ENCODE measurements at places on chromosomes 3 and 15.
A peak's percentile ranks its signal among the peaks of the same experiment; 100 is the strongest.

DNA sequence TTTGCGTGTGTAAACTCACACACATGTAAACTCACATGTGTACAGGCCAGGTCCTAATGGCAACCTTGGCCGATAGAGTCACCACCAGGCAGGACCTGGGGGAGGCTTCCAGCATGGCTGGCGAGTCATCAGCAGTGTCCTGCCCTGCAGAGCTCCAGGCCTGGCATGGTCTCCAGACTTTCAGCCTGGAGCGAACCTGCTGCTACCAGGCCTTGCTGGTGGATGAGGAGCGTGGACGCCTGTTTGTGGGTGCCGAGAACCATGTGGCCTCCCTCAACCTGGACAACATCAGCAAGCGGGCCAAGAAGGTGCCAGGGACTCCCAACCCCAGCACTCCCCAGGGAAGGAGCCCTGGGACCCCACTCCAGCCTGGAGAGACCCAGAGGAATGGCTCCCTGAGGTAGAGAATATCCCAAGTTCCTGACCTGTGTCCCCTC, 1.0 kb downstream of the SEMA3B start:
- DNase-seq = no peak
- peaks cover 16% of the 10 kb centered on the region for H3K4me1 ChIP-seq
- H3K4me3 ChIP-seq = no peak overlapping the region
- H3K27me3 ChIP-seq = peaks cover 22% of the 10 kb centered on the region

DNA sequence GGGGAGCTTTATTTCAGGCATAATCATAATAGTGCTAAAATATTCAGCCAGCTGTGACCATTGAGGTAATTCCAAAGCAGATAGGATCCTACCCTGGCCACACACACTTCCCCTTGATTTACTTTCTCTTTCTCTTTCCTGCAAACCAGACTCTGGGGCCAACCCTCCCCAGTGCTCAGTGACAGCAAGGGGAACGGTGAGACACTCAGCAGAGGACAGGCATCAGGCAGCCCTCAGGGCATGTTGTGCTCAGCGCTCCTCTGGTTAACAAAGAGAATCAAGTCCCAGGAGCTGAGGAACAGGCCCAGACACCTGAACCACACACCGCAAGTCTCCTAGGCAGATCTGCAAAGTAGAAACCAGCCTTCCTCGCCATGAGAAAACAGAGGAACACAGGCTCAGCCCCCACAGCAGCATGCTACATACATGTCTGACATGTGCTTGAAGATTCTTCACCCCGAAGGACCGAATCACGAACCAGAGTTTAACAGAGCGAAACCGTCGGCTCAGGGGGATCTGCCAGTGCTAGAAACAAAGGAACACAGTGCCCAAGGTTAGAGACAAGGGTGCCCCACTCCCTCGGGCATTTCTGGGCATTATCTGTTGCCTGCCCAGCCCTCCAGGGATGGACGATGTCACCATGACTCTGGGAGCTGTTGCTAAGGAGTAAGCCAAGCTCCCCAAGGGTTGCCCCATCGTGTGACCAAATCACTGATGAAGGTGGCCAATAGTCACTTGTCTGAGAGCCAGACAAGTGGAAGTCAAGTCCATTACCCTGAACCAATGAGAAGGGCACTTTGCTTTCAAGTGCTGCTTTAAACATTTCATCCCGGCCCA, 17.5 kb downstream of the HDC start:
- H3K4me1 ChIP-seq = peaks cover 22% of the 10 kb centered on the region
- peak; percentile 44 for DNase-seq
- peaks cover 5% of the 10 kb centered on the region for H3K36me3 ChIP-seq
- H3K27ac ChIP-seq = peak overlapping the region; percentile 96

DNA sequence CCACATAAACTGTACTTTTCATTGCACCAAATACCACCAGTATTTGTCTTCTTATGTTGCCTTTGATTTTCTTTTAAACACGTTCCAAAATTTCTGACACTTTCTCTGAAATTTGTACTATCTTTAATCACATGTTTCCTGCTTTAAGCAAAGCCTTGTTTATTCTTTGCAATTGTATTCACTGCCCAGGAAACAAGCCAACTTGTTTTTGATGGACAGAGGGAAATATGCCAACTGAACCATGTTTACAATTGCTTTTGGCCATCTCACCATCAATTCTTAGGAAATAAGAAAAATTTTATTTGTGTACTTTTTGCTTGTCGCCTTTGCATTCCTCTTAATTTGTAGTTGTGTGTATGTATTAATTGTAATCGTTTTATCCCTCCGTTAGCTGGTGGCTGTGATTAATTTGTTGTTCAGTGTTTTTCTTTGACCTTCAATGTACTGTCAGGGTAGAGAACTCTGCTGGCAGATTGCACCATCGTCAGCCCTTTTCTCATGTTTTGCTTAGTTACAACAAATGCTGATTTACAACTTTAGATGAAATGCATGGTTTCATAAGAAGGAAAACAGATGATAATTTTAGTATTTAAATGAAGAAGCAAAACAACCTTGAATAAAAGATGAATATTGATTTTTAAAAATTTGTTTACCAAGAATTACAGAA, 19.4 kb upstream of the FEZF2 start:
- H3K36me3 ChIP-seq = no peaks in the 10 kb centered on the region
- no peaks in the 10 kb centered on the region for H3K4me1 ChIP-seq
- no peak for DNase-seq
- H3K27ac ChIP-seq = no peak overlapping the region
- peaks cover 13% of the 10 kb centered on the region for H3K27me3 ChIP-seq

DNA sequence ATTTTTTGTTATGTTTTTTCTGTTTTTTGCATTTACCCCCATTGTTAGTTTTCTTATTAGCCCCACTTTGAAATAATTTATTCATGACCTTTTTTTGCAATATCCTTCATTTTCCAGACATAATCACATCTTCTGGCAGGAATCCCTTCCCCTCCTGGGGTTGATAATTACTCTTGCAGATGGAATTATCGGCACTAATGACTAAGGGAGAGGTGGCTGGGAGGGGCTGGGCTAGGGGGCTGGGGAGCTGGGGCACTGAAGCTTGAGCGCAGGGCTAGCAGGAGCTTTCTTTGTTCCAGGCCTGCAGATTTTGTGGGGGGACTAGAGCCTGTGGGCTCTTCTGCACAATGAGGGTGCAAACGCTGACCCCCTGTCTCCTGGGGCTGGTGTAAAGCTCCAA, 77.8 kb downstream of the RAB11A start:
- DNase-seq = no peak
- H3K36me3 ChIP-seq = no peaks in the 10 kb centered on the region
- H3K27ac ChIP-seq = no peak overlapping the region
- no peak overlapping the region for H3K4me3 ChIP-seq

GRCh38 chr3:188929137-188929536, 242.6 kb upstream of the TPRG1 start:
- no peaks in the 10 kb centered on the region for H3K36me3 ChIP-seq
- DNase-seq = no peak
- no peaks in the 10 kb centered on the region for H3K4me1 ChIP-seq
- no peak overlapping the region for H3K4me3 ChIP-seq

DNA sequence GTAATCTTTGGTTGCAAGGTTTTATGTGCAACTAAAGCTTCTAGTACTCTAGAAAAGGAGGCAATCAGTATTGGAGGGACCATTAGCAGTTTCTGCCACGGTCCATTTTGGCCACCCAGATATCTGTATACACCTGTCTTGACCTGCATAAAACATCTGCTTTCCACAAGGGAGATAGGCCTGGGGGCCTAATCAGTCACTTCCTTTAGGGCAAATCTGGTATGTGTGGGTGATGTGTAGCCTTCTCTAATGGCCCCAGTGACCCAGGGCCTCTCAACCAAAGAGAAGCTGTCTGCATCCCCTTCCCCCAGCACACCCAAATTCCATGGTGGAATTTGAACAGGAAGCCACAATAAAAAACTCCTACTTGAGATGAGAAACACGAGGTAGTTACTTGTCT, 19.5 kb downstream of the IRAK2 start:
- H3K36me3 ChIP-seq = peaks cover 10% of the 10 kb centered on the region
- no peaks in the 10 kb centered on the region for H3K27me3 ChIP-seq
- peaks cover 41% of the 10 kb centered on the region for H3K4me1 ChIP-seq
- no peak overlapping the region for H3K4me3 ChIP-seq
- no peak for DNase-seq

DNA sequence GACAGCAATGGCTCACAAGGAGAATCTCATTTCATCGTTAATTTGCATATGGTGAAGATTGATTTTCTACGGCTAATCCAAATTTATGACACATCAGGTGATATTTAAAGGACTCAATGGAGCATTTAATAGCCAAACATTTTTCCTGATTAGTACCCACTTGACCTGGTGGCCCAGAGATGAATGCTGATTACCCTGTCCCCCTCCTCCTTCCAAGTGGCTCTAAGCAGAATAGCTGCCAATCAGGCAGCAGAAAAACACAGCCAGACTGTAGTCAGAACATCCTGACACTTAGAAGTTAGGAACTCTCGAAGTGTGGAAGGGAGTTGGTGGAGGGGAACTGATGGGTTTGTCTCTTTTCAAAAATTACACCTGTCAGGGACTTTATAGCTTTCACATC, 302.5 kb downstream of the ZNF621 start:
- DNase-seq = no peak
- no peaks in the 10 kb centered on the region for H3K36me3 ChIP-seq
- peaks cover 30% of the 10 kb centered on the region for H3K27me3 ChIP-seq
- H3K4me3 ChIP-seq = no peak overlapping the region

- no peaks in the 10 kb centered on the region for H3K27me3 ChIP-seq
- peak overlapping the region; percentile 55 for H3K27ac ChIP-seq
- DNase-seq = no peak
- peaks cover 6% of the 10 kb centered on the region for H3K36me3 ChIP-seq
Measured at GRCh38 chr3:42179110-42179725, 86.8 kb downstream of the CCK start.

DNA sequence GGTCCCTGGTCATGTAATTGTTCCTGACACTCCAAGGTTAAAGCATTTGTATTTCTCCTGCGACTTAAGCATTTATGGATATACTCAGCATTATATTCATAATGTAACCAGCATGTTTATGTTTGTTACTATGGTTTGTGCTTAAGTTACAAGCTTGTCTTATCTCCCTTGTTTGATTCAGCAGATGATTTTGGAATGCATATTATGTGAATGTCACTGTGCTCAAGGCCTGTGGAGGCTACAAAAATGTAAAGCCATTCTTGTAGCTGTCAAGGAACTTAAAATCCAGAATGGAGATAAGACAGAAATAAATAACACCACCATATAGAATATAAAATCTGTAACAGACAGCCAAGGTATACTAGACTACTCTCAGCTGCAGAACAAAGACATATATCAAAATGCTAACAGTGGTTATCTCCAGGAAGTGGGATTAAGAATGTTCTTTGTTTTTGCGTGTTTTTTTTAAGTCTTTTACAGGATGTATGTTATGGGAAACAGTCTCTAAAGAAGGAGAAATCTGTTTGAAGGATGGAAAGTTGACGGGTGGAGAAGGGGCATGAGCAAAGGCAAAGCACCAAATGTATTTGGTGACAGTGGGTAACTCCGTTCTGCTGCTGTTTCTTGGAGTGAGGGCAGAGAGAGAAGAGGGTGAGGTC, 61.4 kb downstream of the IGF2BP2 start:
- DNase-seq = no peak
- H3K4me3 ChIP-seq = no peak overlapping the region
- no peaks in the 10 kb centered on the region for H3K4me1 ChIP-seq
- H3K27me3 ChIP-seq = peaks cover 64% of the 10 kb centered on the region
- no peak overlapping the region for H3K27ac ChIP-seq

GRCh38 chr3:143482106-143483088, 362.8 kb downstream of the CHST2 start:
- DNase-seq = no peak
- H3K4me1 ChIP-seq = no peaks in the 10 kb centered on the region
- H3K4me3 ChIP-seq = no peak overlapping the region
- H3K27me3 ChIP-seq = no peaks in the 10 kb centered on the region
- no peak overlapping the region for H3K27ac ChIP-seq

GRCh38 chr15:78306176-78306774, 6.9 kb upstream of the SKIC8 start:
- H3K36me3 ChIP-seq = no peaks in the 10 kb centered on the region
- peaks cover 7% of the 10 kb centered on the region for H3K27me3 ChIP-seq
- no peak overlapping the region for H3K4me3 ChIP-seq
- no peak for DNase-seq
- H3K4me1 ChIP-seq = no peaks in the 10 kb centered on the region

DNA sequence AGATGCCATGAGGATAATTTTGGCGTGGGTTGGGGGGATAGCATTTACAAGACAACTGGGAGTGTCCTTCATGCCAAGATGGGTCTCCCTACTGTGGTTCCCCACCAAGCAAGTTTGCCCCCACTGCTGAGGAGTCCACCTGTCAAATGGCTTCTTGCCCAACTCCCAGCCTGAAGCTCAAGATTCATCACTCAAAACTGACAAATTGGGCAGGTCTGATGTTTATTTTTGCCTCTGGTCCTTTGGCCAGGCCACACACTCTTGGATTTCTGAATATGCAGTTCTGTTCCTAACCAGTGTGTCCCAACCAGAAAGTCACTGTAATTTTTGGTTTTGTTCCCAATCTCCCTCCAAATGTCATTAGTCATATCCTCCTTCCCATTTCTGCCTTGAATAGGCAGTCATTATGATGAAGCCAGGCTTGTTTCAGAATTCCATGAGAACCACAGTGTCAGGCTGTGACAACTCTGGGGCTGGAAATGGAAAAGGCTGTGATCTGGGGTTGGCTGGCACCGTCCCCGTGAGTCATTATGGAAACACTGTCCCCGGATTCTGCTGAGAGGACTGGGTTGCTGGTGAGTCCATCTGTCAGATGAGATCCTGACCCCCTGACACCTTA, 29.3 kb upstream of the MEF2A start:
- H3K4me1 ChIP-seq = no peaks in the 10 kb centered on the region
- no peaks in the 10 kb centered on the region for H3K36me3 ChIP-seq
- H3K27ac ChIP-seq = no peak overlapping the region
- DNase-seq = no peak
- H3K27me3 ChIP-seq = peaks cover 14% of the 10 kb centered on the region
- no peak overlapping the region for H3K4me3 ChIP-seq

- H3K4me3 ChIP-seq = no peak overlapping the region
- H3K4me1 ChIP-seq = no peaks in the 10 kb centered on the region
- no peak overlapping the region for H3K27ac ChIP-seq
- no peaks in the 10 kb centered on the region for H3K36me3 ChIP-seq
- no peaks in the 10 kb centered on the region for H3K27me3 ChIP-seq
Measured at GRCh38 chr3:163327086-163327485, 1751.2 kb downstream of the SI start.

- H3K4me1 ChIP-seq = no peaks in the 10 kb centered on the region
- no peak for DNase-seq
- H3K36me3 ChIP-seq = no peaks in the 10 kb centered on the region
- H3K27ac ChIP-seq = no peak overlapping the region
Measured at GRCh38 chr15:92602267-92602593, 53.3 kb downstream of the FAM174B start.
